ENCODE measurements at places on chromosomes 4 and X. TPM values are rescaled to one million over a fixed set of nuclear protein-coding genes. Genes with fewer than 3 reads are reported as not detected.

DNA sequence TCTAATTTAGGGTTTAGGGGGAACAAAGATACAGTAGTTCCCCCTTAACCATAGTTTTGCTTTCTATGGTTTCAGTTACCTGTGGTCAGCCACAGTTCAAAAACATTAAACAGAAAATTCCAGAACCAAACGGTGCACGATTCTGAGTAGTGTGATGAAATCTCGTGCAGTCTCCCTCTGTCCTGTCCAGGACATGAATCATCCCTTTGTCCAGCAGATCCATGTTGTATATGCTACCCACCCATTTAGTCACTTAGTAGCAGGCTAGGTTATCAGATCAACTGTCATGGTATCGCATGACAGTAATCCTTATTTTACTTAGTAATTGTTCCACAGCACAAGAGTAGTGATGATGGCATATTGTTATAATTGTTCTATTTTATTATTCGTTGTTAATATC is 556.1 kb downstream of the IL1RAPL1 start:
- DNase-seq: peak; percentile 3

DNA sequence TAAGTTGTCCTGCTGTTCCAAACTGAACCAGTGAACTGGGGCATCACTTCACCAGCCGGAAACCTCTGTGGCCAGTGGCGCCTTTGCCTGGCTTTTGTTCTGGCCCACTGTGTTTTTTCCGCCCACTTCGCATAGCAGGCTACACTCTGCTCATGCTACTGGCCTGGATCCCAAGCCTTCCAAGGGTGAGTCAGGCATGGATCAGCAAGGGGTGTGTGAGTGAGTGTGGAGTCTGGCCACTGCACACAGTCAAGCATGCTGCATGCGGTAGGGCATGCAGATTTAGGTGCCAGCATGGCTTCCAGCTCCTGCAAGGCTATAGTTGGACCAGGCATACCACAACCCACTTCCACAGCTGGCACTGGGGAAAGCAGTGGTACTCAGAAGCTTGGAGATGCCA is 1967.9 kb downstream of the C4orf33 start:
- no peak for DNase-seq

GRCh38 chr4:48016141-48017107 is at the start of the genes CNGA1 and NIPAL1:
CNGA1 (minus strand) TSS chr4:48016681; CDS start chr4:47952689, 63,992 bp downstream.
NIPAL1 (plus strand) TSS chr4:48016772; CDS start chr4:48016840, 68 bp downstream.
- DNase-seq: peak; percentile 81

DNA sequence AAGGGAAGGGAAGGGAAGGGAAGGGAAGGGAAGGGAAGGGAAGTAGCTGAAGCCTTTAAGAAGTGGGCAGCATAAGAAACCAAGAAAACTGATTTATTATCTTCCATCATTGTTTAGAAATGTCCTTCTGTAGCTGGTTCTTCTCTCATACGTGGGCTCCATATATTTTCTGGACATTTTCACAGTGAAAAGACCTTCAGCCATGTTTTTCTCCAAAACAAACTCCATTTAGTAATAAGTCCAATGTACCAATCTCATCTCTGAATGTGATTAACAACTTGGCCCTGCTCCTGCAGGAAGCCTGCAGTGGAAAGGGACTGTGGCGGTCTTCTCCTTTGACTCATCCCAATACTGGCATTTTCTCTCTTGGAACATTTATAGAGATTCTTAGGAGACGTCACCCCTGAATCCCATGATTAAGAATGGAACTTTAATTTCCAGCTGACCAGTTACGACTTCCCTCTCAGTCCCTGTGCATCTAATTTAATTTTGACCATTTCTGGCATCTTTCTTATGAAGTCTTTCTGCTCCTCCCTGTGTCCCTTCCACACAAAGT is 96.6 kb upstream of the GUCY1A1 start:
- DNase-seq: peak; percentile 84

- DNase-seq: no peak
These were observed 755.1 kb upstream of the IGFBP7 start for GRCh38 chr4:57865264-57865663.

DNA sequence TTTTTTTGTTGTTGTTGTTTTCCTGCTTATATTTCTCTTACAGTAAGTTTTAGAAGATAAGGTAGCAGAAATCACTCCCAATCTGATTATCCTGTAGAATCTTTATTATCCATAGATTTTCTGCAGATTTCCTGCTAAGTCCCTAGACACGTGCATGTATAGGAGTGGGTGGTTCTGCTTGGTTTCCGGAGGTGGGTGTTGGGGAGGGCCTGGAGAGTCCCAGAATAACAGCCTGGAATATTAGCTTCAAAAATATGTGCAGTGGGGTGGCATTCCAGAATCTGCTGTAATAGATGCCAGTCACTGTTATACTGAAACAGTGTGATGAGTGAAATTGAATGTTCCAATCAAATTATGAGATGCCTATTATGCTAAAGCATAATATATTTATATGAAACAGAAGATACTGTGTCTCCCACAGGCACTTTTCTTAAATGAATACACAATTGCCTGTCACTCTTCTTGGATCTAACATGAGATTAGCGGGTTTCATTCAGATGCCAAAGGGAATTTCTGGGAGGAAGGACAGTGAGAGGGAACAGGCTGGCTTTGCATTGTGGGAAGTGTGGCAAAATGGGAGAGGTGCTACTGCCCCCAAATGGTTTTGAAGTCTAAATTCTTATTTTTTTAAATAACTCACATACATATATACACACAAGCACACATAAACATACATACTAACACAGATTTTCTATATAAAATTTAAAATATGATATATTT is 37.6 kb downstream of the C4orf50 start:
- DNase-seq: no peak

- DNase-seq: peak; percentile 91
These were observed 69.4 kb upstream of the CLDN34 start for GRCh38 chrX:9897761-9898161.

DNA sequence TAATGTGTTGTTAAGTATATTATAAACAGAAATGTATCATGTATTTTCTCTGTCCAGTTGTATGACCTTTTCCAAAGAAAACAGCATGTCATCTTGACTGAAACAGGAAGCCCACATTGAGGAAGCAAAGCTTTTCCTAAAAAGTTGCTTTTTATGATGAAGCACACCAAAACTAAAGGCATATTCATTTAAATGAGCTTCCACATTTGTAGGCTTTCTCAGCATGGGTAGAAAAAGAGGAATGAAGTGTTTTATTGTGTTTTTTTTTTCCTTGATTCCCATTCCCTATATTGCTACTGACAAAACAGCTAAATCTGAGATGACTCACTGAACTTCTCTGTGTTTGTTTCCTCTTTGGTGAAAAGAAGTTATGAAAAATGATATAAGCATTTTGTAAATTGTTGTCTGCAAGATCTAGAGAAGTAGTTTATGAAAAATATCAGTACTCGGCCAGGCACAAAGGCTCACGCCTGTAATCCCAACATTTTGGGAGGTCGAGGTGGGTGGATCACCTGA is 32.5 kb upstream of the FRAS1 start:
- peak; percentile 18 for DNase-seq

GRCh38 chr4:38774181-38774955 is 8.4 kb downstream of the TLR10 start:
- DNase-seq: no peak

DNA sequence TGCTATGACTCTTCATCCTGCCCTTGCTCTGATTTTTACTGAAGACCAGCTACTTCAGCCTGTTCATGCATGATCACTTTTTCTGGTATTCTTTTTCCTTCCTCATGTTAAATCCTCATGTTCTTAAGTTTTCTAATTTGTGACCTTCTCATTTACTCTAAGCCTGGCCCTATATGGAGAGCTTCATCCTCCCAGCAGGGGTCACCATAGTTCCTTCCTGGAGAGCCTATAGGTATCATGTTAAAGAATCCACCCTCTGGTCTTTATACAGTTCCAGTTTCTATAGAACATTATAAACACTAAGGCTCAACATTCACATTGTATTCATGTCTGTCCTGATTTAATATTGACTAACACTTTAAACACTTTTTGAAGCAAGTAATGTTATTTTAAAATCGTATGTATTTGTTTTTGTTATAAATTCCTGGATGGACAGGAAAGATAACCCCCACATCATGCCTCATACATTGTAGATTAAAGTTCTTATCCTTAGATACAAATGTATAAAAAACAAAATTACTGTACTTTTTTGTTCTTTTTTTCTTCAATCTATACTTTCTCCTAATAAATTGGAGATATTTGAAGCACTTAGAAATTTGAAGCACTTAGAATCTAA is 53.8 kb upstream of the OTUD4 start:
- DNase-seq: peak; percentile 67

DNA sequence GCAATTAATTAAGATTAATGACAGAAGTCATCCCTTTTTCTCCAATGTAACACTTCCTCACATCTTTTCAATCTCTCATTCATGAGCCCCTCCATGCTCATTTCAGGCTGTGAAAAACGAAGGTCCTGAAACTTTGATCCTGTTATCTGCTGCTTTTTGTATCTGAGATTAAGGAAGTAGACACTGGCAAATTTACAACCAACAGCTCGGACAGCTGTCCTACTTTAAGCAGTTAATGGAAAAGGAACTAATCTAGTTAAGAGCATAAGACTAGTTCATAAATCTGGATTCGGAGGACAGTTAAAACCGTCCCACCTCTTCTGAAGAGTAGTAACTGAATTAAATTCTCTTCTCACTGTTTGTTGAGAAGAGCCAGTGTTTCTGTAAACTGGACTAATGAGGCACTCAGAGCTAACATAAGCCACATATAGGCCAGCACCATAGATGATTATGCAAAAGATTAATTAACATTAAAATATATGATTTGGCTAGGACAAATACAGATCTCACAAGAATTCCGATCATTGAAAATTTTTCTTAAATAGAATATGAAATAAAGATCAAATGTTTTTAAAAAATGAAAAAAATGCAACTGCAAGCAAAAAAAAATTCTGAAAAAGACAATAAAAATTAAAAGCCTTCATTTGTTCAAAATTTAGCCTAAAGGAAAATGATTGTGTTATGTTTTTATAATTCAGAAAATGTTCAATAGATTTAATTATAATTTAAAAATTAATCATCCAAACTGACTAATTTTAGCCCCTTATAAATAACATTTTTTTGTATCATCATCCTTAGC is 114.4 kb downstream of the ANTXR2 start:
- DNase-seq: no peak

GRCh38 chr4:38210396-38211114 is 250.4 kb downstream of the PTTG2 start:
- DNase-seq: peak; percentile 21

Gene ELK1
- total RNA-seq: 46.6 TPM

Gene FAM241A
- total RNA-seq: 4.2 TPM

Gene ZDHHC15
- not detected for total RNA-seq

Gene TBC1D9
- total RNA-seq: 14.4 TPM

Gene RNF150
- 10.5 TPM for total RNA-seq

Data from GM23248 (cell line).